Lung microvascular endothelial cell (primary cell): ENCODE measurements at places on chromosomes 2 and 18. TPM values are rescaled to one million over a fixed set of nuclear protein-coding genes. Genes with fewer than 3 reads are reported as not detected.

GRCh38 chr2:42569116-42569711 lies 782 bp downstream of the MTA3 start:
- DNase-seq: peak; percentile 34

DNA sequence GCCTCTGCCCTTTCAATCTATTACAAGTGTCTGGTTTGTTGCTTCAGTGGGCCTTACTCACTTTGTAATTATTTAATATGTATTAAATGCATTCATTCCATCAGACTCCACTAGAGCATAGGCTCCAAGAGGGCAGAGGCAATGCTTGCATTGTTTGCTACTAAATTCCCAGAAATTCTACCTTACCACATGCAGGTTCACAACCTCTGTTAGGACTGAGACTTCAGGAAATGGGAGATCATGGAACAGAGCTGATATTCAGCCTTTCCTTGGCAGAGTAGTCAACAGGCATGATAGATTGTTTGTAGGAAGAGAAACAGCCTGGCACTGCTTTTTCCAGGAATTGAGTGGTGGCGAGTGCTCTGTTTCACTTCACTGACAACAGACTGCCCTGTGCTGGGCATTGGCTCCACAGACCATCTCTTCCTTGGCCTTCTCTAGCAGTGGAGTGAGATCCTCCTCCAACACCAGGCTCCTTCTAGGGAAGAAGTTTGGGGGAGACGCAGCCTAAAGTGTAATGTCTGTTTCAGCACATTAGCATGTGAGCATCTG lies 6.2 kb upstream of the MATN3 start:
- peak; percentile 43 for DNase-seq

DNA sequence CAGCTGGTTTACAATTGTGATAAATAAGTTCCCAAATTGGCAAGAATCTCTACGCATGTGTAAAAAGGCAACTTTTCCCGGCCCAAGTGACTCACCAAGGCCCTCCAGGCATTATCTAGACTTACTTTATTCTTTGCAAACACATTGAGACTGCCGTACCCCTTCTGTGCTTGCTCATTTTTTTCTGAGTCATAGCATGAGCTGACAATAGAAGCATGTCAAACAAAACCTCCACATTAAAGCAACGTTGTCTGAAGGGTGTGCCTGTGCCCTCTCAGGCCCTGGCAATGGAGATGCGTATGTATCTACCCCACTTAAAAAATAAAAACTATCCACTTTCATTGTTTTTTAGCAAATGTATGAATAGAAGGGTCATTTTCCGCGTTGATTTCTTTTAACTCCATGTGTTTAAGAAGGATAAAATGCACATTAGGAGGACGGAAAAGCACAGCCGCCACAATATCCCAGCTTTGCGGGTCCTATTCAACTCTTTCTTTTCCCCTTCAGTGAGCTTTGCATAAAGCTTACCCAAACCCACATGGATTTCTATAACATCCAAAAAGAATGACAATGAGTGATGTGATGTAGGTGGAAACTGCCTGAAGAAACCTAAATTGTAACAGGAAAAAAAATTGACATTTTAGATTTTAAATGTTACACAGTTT lies 298.2 kb downstream of the CDCA7 start:
- DNase-seq: no peak

GRCh38 chr2:112305132-112305531 lies 29.7 kb downstream of the ZC3H6 start:
- DNase-seq: no peak

- DNase-seq: no peak
These were observed 25.7 kb downstream of the DHX57 start for GRCh38 chr2:38850045-38850444.

Gene EML6
- 0.20 and 0.22 TPM in 2 replicates for total RNA-seq

Gene BCL11A
- total RNA-seq: 0.40 and 0.65 TPM in 2 replicates

DNA sequence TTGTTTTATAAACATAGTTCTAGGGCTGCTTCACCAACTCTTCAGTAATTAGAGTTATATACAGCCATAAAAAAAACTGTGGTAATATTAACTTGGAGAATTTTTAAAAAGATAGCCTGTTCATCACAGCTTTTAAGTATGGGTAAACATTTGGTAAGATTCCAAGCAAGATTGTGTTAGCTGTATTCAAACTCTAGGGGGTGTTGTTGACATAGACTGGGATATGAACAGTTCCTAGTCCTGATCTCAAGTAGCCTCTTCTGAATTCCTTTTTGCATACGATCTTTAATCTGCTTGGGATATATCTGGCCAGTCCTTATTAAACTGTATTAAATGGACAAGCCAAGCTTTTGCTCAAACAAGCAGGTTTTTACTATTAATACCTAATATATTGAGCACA lies 13.4 kb downstream of the NOP58 start:
- peak; percentile 85 for DNase-seq

DNA sequence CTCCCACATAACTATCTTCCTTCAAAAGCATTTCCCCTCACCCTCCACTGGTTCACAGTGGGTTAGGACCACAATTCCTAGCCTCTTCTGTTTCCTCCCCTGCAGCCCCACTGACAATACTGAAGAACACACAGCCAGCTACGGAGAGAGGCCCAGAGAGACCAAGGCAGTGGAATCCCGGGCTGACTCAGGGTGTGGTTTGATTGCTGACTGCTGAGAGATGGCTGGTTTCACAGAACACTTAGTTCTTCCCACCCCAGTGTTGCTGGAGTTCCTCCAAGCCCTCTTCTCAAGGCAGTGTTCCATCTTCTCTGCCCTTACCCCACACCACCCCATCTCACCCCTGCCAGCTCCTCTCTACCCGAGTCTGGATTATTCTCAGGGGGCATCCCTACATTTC lies 43.3 kb upstream of the ZFP36L2 start:
- peak; percentile 56 for DNase-seq

DNA sequence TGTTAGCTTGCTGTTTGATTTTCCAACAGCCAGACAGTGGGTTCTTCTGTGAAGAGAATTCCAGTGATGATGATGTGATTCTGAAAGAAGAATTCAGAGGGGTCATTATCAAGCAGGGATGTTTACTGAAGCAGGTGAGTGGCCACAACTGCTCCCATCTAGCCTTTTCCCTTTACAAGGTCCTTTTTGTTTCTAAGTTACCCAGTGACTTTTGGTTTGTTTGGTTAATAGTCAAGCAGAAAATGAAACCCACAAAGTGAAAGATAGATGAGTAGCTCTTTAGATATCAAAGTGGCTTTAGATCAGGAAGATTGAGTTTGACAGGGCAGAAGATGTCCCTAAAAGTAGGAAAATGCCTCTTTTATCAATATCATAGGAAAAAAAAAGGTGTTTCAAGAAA lies 23.3 kb downstream of the PLEK start:
- no peak for DNase-seq

- peak; percentile 83 for DNase-seq
These were observed 63.3 kb downstream of the RAB31 start for GRCh38 chr18:9771261-9771976.

GRCh38 chr18:64027931-64028695 lies 58.2 kb downstream of the SERPINB8 start:
- DNase-seq: no peak

Gene STON1
- total RNA-seq: 1.2 and 2.0 TPM in 2 replicates

DNA sequence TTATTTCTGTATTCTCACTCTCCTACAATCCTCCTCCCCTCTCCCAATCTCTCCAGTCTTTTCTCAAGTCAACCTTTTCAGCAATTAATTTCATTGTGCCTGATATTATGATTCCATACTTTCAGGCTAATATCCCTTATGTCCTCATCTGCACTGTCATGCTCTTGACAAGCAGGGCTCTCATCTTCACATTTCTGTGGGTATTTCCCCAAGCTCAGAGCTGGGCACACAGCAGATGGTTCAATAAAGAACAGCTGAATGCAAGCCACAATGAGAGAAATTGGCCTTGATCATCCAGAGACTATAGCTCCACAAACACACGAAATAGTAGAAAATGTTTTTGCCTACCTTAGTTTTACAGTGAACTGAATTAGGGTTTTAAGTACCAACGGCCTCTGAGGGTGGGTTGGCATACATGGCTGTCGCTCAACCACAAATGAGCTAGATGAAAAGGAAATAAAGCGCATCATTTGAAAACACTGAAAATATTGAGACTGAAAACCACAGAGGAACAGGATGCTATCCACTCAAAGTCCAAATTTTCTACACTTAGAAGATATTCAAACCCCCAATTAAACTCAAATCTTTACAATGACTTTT lies 47.5 kb upstream of the STAT1 start:
- DNase-seq: no peak

DNA sequence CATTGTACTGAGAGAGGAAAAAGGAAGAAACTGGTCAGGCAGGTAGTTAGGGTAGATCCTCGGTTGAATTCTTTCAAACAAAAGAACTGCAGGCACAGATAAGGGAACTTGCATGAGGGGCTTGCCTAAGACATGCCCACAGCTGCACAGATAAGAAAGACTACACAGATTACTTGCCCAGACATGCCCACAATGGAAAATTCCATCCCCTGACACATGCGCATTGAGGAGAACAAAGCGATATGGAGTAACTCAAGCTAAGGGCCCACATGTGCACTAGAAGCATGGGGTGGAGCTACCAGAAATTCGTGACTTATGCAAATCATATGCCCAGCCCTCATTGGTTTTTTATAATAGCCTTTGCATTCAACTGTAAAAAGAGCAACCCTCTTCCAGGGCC lies 181.3 kb upstream of the ZNF521 start:
- no peak for DNase-seq

Gene LONRF2
- under 0.01 TPM in 1 of 2 replicates, not detected in the other for total RNA-seq

GRCh38 chr2:20281876-20282275 lies 56.9 kb upstream of the SDC1 start:
- peak; percentile 4 for DNase-seq

GRCh38 chr18:41818381-41819355 lies 136.4 kb upstream of the PIK3C3 start:
- no peak for DNase-seq

GRCh38 chr18:11989966-11990380 lies 8.7 kb downstream of the IMPA2 start:
- DNase-seq: no peak

GRCh38 chr2:27016801-27017325 lies 15.9 kb upstream of the TMEM214 start:
- DNase-seq: peak; percentile 68

- no peak for DNase-seq
These were observed 16.0 kb upstream of the IKZF2 start for GRCh38 chr2:213167271-213167930.

Gene LINC00305
- 0.20 and 0.87 TPM in 2 replicates for total RNA-seq

DNA sequence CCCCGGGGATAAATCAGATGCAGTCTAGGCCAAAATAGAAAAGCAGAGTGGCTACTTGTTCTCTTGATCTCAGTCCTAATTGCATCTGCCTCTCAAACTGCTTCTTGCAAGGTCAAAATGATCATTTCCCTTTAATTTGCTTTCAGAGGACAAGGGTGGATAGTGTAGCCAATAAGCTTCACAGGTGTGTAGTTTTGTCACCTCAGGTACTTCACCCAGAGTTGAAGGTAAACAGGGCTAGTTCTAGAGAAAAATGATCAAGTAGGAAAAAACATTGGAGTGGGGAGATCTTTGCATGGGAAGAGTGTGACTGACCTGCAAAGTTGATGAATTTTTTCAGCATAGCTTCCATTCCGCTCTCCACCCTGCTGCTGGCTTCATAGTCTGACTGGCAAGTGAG lies 8.7 kb downstream of the ERICH2 start:
- DNase-seq: no peak

- peak; percentile 37 for DNase-seq
These were observed 205.9 kb downstream of the PTGR3 start for GRCh38 chr18:75003039-75003438.

Gene VWA3B
- not detected in 2 replicates for total RNA-seq

GRCh38 chr2:28842042-28842441 lies 28.1 kb downstream of the TRMT61B start:
- DNase-seq: no peak

GRCh38 chr2:191188550-191189093 lies 37.8 kb upstream of the STAT4 start:
- no peak for DNase-seq

GRCh38 chr18:6718267-6718666 lies 11.2 kb upstream of the ARHGAP28 start:
- no peak for DNase-seq

DNA sequence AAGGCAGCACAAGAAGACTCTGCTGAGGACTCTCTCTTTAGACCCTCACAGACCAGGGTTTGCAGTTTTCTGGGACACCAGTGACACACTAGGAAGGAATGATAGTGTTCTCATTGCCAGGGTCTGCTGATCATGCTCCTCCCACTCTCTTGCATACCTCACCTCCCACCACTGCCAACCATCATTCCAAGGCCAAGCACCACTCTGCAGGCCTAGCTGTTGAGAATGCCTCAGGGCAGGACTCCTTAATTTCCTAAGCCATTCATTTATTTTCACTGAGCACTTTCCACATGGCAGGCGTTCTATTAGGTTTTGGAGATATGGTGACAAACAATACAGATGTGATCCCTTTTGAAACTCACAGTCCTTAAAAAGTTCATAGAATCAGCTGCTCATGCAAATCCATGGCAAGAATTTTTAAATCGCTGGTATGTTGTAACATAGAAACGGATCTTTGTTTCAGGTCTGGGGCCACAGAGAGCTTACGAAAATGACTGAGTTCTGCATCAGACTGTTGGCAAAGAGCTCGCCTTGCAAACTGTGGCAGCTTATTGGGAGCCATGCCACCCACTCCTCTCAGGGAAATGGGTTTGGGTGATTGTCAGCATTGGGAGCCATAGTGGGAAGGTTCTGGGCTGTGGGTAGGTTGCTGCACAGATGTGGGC lies 78.5 kb downstream of the XDH start:
- DNase-seq: no peak

DNA sequence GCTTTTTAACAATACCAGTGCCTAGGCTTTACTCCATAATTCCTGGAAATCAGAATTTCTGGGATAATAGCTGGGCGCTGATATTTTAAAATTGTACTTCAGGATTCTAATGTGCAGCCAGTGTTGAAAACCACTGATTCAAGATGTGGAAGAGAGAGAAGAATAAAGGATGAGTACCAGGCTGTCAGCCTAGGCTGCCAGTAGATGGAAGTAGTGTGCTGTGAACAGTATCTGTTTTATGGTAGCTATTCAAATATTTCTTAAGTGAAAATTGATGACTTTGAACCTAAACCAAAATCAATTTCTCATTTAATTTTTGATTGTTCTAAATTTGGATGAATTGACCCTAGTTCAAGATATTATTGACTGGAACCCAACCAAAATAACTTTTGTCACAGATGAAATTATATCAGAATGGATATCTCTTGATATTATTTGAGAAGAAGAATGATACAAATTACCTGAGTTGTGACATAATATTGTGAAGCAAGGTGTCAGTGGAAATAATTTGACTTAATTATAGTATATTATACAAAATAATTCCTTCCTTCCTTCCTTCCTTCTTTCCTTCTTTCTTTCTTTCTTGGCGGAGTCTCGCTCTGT lies 88.0 kb downstream of the COMMD1 start:
- DNase-seq: peak; percentile 74

DNA sequence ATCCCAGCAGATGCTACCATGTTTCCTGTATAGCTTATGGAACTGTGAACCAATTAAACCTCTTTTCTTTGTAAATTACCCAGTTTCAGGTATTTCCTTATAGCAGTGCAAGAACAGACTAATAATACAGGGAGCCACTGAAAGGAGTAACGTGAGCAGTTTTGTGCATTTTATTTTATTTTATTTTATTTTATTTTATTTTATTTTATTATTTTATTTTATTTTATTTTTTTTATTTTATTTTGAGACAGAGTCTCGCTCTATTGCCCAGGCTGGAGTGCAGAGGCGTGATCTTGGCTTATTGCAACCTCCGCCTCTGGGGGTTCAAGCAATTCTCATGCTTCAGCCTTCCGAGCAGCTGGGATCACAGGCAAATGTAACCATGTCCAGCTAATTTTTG lies 156.3 kb upstream of the MSH6 start:
- DNase-seq: no peak
